ENCODE measurements at places on chromosomes 5 and 9.

- DNase-seq = no peak
Measured at GRCh38 chr9:15501179-15501578, 9.6 kb downstream of the PSIP1 start.

DNA sequence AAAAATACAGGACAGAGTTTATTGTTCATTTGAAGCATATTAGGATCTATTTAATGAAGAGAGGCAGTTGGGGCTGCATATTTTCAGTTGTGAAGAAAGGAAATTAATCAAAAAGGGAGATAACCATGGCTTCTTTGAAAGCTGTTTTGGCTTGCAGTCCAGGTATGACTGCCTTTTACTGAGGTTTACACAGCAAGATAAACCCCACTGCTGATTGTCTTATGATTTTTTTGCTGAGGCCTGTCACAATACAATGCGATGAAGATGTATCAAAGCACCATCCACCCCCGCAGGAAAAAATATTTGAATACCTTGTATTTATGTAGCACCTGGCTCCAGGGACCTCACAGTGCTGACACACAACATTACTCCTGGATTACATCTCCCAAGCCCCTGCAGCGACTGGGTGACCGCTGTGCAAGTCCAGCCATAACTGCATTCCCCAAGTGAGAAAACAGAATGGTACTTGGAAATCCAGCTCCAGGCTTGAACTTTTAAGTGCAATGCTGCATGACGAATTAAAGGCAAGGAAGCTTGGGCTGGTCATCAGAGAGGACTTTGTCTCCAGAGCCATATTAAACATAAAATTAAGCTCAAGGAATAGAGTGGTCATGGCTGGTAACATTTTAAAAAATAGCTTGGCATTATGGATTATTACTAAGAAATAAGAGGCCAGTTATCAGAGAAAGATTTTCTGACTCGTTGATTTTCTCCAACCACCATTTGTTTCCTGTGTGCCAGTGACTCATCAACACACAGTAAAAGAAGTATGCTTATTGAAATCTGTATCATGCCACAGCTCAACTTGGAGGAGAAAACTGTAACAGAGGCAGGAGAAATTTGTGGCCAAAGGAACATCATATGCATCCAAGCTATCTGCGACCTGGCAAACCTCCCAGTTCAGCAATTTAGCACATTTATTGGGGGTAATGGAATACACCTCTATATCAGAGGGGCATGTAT is 374.2 kb downstream of the MAN2A1 start:
- peak; percentile 48 for DNase-seq

- DNase-seq = peak; percentile 38
Measured at GRCh38 chr9:121172726-121173487, 28.8 kb downstream of the RAB14 start.

DNA sequence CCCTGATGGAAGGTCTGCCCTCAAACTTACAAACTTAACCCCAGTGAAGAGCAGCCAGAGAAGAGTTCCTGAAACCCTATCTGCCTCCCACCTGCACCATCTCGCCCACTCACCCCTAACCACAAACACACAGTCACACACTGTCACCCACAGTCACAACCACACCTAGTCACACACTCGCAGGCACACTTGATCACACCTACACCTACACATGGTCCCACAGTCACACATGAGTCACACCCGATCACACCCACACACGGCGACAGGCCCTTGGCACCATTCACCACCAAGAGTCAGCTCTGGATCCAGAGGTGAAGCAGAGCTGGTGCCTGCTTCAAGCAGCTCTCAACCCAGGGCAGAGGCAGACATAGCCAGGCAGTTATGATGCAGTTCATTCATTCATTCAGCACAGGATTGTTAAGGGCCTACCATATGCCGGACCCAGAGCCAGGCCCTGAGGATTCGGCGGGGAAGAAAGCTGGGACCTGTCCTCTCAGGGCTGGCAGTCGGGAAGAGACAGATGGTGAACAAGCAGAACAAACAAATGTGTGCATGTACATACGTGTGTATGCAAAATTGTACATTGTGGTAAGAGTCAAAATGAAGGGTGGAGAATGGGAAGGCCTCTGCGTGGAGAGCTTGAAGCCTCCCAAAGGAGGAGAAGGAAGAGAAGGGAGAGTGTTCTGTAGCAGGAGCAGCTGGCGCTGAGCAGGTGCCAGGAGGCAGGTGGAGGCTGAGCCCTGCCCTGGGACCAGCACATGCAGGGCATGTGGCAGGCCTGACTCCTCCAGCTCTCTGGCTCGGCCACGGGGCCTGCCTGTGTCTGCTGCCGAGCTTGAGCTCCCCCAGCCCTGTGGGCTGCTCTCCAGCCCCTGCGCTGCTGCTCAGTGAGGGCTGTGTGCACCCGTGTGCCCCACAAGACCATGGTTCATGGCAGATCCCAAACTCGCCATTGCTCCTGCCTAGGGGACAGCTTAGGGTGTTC is 6.4 kb downstream of the TSPAN17 start:
- DNase-seq = no peak

- peak; percentile 64 for DNase-seq
Measured at GRCh38 chr5:36683821-36684434, 77.5 kb downstream of the SLC1A3 start.

DNA sequence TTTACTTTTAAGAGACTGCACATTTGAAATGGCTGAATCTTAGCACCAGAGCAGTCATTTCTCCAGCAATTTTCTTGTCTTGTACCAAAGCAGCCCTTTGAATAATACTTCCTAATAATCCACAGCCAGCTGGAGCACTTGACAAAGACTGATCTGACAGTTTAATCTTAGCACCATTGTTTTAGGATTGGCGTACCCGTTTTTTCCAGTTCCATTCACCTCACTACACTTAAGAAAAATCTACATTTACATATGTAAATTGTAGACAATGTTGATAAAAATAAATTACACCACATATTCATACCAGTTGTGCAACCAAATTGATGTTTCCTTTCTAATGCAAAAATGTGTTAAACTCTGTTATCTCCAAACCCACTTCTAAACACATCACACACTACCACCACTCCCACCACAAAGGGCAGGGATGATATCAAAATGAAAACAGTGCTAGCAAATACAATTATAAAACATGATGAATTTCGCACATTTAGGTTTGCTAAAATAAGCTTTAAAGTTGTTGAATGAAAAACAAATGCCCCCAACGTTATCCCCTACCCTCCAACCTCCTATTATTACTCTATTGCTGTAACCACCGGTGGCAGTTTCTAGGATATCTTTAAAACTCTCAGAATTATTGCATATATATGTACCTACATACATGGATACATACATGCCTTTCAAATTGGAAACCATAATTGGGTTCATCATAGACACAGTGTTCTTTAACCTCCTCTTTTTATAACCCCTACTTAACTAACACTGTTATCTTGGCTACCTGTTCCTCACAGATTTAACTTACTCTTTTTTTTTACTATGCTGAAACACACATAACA is 21.5 kb downstream of the SERINC5 start:
- no peak for DNase-seq

GRCh38 chr5:17216974-17217492 is 398 bp upstream of the BASP1 start:
- peak; percentile 90 for DNase-seq

DNA sequence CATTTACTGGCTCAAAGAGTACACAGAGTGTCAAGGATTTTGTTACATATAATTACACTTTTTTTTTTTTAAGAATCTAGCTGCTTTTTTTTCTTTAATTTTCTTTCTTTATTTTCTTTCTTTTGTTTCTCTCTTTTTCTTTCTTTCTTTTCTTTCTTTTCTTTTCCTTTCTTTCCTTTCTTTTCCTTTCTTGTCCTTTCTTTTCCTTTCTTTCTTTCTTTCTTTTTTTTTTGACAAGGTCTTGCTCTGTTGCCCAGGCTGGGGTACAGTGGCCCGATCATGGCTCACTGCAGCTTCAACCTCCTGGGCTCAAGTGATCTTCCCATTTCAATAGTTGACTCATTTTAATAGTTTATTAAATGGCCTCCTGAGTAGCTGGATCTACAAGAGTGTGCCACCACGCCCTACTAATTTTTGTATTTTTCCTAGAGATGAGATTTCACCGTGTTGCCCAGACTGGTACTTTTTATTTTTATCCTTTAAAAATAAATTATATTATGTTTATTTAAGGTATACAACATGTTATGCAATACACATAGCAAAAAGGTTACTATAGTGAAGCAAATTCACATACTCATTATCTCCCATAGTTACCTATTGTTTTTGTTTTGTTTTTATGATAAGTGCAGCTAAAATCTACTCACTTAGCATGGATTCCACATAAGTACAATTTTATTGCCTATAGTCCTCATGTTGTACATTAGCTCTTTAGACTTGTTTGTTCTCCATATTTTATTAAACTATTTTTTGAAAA is 381.5 kb upstream of the KLF4 start:
- DNase-seq = no peak

- peak; percentile 11 for DNase-seq
Measured at GRCh38 chr9:111399772-111400563, 69.9 kb upstream of the OR2K2 start.

- no peak for DNase-seq
Measured at GRCh38 chr9:129860653-129861446, 25.6 kb downstream of the USP20 start.

DNA sequence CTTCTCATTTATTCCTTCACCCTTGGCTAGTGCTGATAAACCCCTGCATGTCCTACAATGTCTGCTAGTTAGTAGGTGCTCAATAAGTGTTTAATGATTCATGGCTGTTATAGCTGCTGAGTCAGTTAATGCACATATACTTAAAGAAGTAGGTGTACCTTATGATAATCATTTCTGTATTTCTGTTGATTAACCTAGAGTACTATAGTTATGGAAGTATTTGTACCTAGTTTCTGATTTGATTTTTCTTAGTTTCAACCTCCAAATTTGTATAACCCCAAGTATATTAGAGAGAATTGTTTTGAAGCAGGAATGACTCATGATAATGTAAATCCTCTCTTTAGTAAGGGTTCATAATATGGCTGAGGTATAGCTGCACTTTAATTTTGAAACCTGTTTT is 8.9 kb downstream of the SMAD5 start:
- no peak for DNase-seq

DNA sequence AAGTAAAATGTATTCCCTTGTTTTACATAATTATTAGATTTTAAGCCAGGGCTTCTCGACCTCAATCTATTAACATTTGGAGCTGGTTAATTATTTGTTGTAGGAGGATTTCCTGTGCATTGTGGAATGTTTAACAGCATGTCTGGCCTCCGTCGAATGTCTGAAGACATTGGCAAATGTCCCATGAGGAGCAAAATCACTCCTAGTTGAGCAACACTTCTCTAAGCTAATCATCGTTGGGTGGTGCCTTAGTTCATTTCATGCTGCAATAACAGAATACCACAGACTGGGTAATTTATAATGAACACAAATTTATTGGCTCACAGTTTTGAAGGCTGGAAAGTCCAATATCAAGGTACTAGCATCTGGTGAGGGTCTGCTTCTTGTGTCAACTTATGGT is 13.4 kb upstream of the VPS13A start:
- DNase-seq = peak; percentile 71

- no peak for DNase-seq
Measured at GRCh38 chr5:17730421-17730820, 96.2 kb downstream of the TAF11L14 start.

GRCh38 chr9:89675058-89675742 is 70.4 kb downstream of the GADD45G start:
- DNase-seq = no peak

- DNase-seq = no peak
Measured at GRCh38 chr5:54492178-54492577, 25.4 kb upstream of the SNX18 start.

DNA sequence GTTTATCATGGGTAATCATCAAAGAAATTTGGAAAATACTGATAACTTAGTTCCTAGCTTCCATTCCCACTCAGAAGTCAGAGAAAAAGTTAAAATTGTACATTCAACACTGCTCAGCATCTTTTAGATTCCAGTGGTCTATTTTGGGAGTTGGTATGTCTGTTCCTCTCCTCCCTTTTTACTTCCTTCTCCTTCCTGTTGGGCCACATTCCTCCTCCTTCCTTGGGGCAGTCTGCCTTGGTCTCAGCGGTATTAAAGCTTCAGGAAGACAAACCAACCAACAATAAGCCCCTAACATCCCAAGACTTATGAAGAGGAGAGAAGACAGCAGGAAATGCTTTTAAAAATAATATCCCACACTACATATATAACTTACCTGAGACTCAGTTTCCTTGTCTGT is 49.9 kb upstream of the SSBP2 start:
- DNase-seq = peak; percentile 24

GRCh38 chr9:133339641-133340040 is 3.7 kb upstream of the SURF6 start:
- no peak for DNase-seq

DNA sequence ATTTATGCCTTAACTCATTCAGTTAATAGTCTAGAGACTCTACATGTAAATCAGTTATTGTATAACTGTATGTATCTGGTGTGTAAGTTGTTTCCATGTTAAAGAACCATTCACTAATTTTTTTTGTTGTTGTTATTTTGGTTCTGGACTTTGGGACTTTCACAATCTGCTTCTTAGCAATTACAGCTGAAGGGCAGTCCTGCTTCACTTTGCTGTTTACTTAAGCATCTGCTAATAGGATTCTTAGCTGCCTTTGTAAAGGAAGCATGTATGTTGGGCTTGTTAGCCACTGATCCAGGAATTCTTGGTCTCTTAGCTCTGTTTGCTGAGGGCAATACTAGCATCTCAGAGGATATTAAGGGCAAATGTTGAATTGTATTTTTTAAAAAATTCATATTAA is 97.0 kb downstream of the FOCAD start:
- DNase-seq = peak; percentile 48

DNA sequence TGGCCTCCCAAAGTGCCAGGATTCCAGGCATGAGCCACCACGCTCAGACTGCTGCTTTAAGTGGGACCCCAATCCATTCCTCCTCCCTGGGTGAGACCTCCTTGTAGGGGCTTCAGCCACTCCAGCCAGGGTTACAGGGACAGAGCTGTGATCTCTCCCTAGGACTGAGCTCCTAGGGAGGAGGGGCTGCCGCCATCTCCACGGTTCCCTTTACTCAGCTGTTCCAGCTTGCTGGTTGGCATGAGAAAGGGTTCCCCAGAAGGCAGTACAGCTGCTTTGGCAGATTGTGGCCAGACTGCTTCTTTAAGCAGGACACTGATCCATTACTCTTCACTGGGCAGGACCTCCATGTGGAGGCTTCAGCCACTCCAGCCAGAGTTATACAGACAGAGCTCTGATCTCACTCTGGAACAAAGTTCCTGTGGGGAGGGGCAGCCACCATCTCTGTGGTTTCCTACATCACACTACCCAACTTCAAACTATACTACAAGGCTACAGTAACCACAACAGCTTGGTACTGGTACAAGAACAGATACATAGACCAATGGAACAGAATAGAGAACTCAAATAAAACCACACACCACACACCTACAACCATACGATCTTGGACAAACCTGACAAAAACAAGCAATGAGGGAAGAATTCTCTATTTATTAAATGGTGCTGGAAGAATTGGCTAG is 7.2 kb downstream of the INSL6 start:
- no peak for DNase-seq

GRCh38 chr5:79872291-79872690 is 118.8 kb downstream of the MTX3 start:
- DNase-seq = no peak

- DNase-seq = peak; percentile 29
Measured at GRCh38 chr5:141683596-141684141, 1.6 kb upstream of the ARAP3 start.

- no peak for DNase-seq
Measured at GRCh38 chr9:134538856-134539566, 102.6 kb upstream of the COL5A1 start.
